NCI-H446 treated with DMSO at 0.1 percent for 48 hours (cell line): ENCODE measurements at places on chromosomes 2 and 18.

- no peak for DNase-seq
Measured at GRCh38 chr2:60535685-60536312, 17.7 kb downstream of the BCL11A start.

GRCh38 chr2:239949075-239949474 lies 76.1 kb downstream of the NDUFA10 start:
- no peak for DNase-seq

- DNase-seq: no peak
Measured at GRCh38 chr2:70921839-70922234, 13.9 kb upstream of the ATP6V1B1 start.

- DNase-seq: no peak
Measured at GRCh38 chr18:11004294-11004693, 145.1 kb downstream of the PIEZO2 start.

DNA sequence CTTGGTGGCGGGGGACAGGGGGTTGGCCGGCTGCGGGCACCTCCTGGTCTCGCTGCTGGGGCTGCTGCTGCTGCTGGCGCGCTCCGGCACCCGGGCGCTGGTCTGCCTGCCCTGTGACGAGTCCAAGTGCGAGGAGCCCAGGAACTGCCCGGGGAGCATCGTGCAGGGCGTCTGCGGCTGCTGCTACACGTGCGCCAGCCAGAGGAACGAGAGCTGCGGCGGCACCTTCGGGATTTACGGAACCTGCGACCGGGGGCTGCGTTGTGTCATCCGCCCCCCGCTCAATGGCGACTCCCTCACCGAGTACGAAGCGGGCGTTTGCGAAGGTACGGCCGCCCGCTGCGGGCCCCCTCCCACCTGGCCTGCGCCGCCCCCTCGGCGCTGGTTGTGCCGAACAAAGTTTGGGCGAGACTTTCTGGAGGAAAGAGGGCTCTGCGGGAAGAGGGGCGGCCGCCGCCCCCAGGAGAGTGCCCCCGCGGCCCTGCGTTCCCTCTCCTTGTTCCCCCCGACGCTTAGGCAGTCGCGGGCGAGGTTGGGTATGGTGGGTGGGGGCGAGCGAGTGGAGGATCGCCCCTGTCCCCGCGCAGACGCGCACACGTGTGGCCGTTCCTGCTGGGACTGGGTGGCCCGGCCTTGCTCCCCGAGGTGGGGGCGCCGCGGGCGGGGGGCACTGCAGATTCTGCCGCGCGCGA lies 866 bp downstream of the CRIM1 start:
- no peak for DNase-seq

GRCh38 chr2:88606371-88607030 lies 20.8 kb downstream of the EIF2AK3 start:
- DNase-seq: no peak

GRCh38 chr2:36717603-36718266 lies 21.2 kb downstream of the VIT start:
- no peak for DNase-seq

- no peak for DNase-seq
Measured at GRCh38 chr2:23351388-23352141, 33.4 kb upstream of the KLHL29 start.

- DNase-seq: no peak
Measured at GRCh38 chr18:48818329-48819254, 132.2 kb downstream of the SMAD7 start.

DNA sequence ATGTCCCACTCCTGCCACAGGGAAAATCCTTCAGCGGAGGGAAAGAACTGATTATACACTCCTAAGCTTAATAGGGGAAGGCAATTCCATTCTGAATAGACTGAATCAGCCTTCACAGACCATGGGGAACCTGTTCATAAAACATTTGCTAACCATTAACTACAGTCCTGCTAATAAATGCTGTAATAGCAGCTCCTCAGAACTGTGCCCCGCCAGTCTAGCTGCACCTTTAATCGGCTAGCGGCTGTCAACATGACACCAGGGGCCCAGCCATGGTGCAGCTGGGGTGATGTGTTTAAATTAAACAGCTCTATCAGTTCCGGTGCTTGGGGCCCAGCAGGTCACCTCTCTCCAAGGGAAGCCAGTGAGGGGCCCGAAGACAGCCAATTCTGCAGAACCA lies 77.8 kb downstream of the GALNT14 start:
- DNase-seq: no peak

GRCh38 chr18:250685-251084 lies 17.2 kb downstream of the THOC1 start:
- no peak for DNase-seq

DNA sequence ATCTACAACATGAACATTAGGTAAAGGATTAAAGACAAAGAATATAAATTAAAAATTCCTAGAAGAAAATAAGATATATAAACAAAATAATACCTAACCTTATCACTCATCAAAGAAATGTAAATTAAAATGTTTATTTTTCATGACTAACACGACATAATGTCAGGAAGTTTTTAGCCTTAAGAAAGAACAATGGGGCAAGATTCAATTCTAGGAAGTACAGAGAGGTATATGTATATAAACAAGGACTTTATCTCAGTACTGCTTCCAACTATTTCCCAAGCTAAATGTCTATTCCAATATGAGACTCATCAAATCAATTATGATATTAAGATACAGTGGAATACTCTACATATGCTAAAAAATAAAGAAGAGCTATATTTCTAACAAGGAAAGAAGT lies 44.1 kb downstream of the TTC21B start:
- DNase-seq: no peak

DNA sequence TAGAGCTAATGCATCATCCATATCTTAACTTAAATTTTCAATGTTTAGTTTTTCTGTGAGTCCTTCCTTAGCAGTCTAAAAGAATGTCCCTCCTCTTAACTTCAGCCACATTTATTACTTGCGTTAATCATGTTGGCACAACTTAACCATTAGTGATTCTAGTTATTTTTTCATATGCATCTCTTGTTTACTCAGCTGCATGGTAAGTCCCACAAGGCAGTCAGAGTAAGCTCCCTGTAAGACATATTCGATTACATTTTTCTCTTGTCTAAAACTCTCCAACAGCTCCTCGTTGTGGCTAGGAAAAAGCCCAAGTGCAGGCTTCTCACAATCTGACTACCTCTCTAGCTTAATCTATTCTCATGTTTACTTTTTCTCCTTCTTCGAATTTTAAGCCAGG lies 2045.3 kb upstream of the PIK3C3 start:
- no peak for DNase-seq

- DNase-seq: no peak
Measured at GRCh38 chr18:7840411-7840810, 273.3 kb downstream of the PTPRM start.

DNA sequence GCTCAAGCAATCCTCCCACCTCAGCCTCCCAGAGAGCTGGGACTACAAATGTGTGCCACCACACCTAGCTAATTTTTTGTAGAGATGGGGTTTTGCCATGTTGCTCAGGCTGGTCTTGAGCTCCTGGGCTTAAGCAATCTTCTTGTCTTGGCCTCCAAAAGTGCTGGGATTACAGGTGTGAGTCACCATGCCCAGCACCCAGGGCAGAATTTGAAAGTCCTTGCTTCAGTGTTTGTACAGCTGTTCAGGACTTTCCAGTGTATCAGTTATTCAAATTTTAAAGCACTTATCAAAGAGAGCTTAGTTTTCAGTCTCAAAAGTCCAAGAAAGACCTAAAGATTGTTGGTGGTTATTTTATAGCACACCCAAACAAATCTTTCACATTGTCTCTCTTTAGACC lies 43.6 kb upstream of the VPS54 start:
- DNase-seq: no peak

DNA sequence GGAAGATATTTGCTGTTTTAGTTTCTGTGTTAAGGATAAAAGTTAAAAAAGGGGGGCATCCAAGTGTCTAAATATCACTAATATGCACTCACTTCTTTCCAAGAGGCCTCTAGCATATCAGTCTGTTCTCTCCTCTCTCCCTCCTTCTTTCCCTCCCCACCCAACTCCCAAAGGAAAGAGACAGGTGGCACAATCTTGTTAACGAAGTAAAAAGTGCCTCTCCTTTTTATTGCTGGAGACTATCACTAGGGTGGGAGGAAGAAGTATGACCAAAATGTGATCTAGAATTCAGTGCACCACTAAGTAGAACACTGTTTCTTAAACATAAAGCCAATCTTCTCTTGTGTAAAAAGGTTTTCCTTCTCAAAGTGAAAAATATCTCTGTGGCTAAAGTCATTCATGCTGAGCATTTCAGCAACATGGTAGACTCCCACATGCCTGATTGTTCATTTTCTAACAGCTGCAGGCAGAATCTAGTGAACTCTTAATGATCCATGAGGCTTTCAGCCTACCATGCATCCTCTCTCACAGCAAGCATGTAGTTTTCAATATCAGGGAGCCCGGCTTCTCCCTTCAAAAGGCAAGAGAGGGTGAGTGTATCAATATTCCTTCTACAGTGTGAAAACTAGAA lies 39.5 kb downstream of the RNU4ATAC start:
- DNase-seq: no peak

GRCh38 chr2:161118722-161119121 lies 41.5 kb upstream of the TANK start:
- no peak for DNase-seq

DNA sequence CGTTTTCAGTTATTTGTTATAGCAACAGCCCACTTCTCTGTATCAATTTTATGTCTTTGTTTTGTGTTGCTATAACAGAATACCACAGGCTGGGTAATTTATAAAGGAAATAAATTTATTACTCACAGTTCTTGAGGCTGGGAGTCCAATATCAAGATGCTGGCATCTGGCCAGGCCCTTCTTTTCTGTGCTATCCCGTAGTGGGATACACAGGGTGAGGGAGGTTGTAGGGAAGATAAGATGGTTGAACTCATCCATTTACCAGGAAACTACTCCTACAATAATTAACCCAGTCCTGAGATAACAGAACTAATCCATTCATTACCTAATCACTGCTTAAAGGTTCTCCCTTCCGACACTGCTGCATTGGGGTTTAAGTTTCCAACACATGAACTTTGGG lies 220.7 kb downstream of the TPGS2 start:
- no peak for DNase-seq

- DNase-seq: no peak
Measured at GRCh38 chr2:141162314-141162713, 968.5 kb downstream of the LRP1B start.

- no peak for DNase-seq
Measured at GRCh38 chr2:169911119-169911518, 83.9 kb downstream of the UBR3 start.

GRCh38 chr2:223947711-223948205 lies 2.6 kb upstream of the WDFY1 start:
- no peak for DNase-seq

- no peak for DNase-seq
Measured at GRCh38 chr2:17591846-17592245, 51.4 kb downstream of the VSNL1 start.

- no peak for DNase-seq
Measured at GRCh38 chr2:215384710-215385109, 51.2 kb downstream of the FN1 start.

GRCh38 chr18:424071-424661 lies 76.3 kb downstream of the COLEC12 start:
- DNase-seq: no peak

DNA sequence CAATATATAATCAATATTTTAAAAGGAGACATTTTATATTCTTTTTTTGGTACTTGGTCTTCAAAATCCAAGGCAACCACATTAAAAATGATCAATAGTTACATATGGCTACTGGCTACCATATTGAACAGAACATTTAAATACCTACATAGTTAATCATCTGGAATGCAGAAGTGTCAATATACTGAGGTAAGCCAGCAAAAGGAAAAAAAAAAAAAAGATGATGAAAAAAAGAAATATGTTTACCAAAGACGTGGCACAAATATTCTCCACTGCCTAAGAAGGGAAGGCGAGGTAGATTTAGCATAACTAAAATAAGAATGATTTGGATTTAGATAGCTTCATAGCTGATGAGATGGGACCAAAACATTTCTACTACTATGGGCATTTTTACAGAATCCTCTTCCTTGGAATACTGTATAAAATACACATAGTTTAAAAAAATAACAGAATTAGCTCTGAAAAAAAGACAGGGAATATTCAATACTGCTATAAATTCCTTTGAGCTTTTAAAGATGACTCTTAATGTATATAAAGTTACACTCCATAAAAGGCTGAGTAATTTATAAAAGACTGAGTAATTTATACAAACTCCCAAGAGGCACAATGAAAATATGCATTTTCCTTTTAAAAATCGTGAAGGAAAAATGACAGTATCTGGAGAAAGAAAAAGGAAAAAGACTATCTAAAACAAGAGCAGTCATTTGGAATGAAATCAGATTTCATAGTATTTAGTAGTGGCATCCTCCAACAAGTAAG lies 63.5 kb downstream of the CDH2 start:
- no peak for DNase-seq

- no peak for DNase-seq
Measured at GRCh38 chr2:105396254-105397024, 2.4 kb downstream of the FHL2 start.

DNA sequence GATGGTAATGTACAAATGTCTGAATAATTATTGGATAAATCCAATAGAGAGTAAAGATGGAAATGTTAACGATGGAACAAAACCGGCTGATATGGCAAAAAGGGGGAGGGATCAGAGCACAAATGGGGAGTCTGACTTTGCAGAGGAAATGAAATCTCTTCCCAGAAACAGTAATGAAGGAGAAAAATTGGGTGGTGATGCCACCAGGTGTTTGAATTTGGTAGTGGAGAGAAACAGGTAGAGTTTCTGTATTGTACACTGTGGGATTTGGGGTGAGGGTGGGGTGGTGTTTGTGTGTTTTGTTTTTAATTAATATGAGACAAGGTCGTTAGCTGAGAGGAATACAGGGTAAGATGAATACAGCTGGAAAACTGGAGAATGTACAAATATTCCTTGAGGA lies 20.4 kb upstream of the XDH start:
- no peak for DNase-seq

DNA sequence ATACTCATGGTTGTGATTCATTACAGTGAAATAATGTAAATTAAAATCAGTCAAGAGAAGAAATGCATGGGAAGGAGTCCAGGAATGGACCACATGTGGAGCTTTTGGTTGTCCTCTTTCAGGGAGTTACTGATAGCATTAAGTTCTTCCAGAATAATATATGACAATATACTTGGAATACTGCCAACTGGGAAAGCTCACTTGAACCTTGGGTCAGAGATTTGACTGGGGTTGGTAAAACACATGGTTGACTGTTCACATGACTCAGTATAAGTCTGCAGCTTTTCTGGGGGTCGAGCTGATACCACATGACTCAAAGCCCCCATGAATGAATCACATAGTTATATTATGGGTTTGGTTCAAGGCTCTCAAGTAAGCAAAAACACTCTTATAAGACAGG lies 1109.0 kb upstream of the CHAC2 start:
- no peak for DNase-seq

- no peak for DNase-seq
Measured at GRCh38 chr2:29216609-29216909, 101.3 kb downstream of the CLIP4 start.

- no peak for DNase-seq
Measured at GRCh38 chr2:201152999-201153815, 29.7 kb upstream of the CASP10 start.
